CD4-positive, alpha-beta T cell treated with Interleukin-15 for 4 hours (primary cell): ENCODE measurements at places on chromosomes 12 and 14.

- peak; percentile 32 for DNase-seq
These were observed 2.3 kb upstream of the NOP2 start for GRCh38 chr12:6570264-6570887.

DNA sequence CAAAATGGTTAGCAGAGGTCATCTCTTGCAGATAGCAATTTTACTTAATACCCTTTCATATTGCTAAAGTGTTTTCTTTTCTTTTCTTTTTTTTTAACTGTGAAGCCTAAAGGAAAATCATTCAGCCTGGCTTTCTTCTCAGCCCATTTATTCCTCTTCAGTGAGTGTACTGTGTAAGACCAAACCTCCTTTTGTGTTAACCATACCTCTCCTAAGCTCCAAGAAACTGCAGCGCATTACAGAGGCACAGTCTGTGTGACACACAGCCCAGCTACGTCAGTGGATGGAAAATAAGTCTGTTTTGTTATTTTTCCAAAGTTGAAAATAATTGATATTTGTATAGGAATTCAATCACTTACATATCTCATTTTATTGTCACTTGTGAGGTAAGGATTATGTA is 21.7 kb downstream of the DCAF5 start:
- DNase-seq: no peak

GRCh38 chr14:74697543-74697942 is 15.3 kb downstream of the AREL1 start:
- DNase-seq: no peak

DNA sequence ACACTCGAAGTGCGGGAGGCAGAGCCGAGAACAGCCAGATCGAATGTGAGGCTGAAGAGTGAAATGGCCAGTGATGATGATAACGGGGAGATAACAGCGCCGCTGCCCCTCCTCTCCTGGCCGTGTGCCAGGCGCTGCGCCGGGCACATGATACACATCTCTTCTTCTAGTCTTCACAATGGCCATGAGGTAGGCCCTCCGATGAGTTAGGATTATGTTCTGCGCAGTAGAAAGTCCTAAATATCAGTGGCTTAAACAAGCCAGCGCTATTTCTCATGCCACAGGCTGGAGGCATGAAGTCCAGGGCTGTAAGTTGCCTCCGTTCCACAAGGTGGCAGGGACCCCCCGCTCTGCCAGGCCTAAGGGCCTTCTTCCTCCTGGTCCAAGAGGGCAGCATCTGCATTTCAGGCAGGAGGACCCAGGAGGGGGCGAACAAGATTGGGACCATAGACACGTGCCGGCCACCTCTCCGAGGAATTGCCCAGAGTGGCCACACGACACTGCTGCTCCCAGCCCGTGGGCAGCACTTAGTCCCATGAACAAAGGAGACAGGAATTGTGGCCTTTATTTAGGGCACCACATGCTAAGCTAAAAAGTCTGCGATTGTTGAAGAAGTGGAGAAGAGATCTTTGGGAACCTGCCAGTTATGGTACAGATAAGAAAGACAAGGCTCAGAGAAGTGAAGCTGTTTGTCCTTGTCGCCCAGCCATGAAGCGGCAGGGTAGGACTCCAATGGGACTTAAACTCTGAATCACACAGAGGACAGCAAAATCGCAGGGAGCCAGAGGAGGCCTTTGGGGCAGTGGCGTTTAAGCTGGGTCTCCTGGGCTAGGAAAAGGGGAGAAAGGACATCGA is 10.9 kb upstream of the HVCN1 start:
- DNase-seq: no peak

DNA sequence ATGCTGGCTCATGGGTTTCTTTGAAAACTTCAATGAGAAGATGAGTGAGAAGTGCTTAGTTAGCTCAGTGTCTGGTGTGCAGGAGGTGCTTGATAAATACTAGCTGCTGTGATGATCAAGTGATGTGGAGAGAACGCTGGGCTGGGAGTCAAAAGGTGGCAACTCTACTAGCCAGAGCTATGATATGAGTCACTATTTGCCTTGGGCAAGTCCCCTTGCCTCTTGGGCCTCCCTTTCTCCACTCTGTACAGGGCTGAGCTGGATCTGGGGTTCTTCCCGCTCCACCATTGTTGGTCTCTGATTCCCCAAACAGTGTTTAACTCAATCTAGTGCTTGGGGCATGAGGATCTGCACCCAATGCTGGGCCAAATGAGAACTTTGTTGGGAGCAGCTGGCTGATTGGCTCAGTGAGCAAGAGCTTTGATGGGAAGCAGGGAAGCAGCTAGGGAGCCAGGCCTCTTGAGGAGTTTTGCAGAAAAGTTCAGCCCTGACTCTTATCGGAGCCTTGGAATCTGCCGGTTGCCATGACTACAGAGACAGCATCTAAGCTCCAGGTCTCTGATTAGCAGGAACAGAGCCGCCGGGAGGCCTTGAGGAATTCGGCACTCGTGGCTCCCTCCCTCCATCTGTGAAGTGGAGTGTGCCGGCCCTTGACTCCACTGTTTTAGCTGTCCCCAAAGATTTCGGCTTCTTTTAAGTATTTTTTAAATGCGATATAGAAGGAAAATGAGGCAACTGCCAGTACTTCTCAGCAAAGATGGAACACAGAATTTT is 82.1 kb upstream of the HSPB8 start:
- DNase-seq: no peak

- DNase-seq: no peak
These were observed 11.5 kb downstream of the TEAD4 start for GRCh38 chr12:2970744-2971143.
